ENCODE measurements at places on chromosomes 3 and 15.

- no peak for DNase-seq
Measured at GRCh38 chr3:70064194-70064779, 64.8 kb downstream of the SAMMSON start.

DNA sequence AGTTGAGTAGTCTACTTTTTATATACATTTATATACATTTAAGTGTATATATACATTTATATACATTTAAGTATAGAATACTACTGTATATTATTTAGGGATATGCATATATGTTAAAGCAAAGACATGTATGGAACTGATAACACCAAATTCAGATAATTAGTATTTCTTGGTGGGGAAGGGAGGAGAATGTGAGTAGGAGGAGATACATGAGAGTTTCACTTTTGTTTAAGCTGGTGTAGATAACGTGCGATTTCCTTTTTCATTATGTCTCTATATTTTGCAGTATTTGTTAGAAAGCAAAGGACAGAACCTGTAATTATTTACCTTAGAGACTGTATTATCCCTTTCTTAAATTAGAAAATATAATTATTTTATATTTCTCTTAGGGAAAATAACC is 16.6 kb upstream of the NIT2 start:
- DNase-seq: no peak

- DNase-seq: no peak
Measured at GRCh38 chr3:140177943-140178342, 243.0 kb downstream of the CLSTN2 start.

DNA sequence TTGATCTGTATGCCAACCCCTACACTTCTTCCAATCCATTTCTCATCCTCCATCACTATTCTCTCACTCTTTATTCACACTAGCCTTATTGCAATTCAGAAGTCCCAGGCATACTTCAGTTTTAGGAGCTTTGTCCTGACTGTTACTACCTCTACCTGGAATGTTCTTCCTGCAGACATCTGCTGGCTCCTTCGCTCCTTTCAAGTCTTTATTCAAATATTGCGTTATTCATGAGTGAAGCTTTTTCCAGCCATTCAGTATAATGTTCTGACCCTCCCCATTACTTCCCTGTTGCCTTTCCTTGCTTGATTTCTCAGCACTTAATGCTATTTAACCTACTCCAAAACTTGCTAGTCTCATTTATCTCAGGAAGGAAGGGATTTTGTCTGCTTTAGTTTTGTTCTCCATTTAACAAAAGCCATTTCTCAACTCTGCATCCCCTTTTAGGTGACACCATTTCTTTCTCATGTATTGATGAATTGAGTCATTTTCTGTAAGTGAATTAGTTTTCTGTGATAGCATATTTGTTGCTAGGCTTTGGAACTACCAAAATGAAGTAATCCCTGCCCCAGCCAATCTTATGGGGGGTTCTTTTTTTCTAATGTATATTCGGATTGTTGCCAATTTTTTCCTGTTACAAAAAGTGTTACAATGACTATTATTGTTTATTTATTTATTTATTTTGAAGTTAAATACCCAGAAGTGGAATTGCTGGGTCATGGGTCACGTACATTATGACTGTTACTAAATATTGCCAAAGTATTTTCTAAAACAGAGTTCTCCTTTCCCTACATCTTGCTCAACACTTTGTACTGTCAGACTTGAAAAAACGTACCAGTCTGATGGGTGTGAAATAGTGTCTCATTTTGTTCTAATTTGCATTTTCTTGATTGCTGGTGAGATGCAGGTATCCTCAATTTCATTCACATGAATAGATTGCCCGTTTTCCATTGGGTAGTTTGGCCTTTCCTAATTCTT is 9.4 kb downstream of the ATP11B start:
- DNase-seq: no peak

DNA sequence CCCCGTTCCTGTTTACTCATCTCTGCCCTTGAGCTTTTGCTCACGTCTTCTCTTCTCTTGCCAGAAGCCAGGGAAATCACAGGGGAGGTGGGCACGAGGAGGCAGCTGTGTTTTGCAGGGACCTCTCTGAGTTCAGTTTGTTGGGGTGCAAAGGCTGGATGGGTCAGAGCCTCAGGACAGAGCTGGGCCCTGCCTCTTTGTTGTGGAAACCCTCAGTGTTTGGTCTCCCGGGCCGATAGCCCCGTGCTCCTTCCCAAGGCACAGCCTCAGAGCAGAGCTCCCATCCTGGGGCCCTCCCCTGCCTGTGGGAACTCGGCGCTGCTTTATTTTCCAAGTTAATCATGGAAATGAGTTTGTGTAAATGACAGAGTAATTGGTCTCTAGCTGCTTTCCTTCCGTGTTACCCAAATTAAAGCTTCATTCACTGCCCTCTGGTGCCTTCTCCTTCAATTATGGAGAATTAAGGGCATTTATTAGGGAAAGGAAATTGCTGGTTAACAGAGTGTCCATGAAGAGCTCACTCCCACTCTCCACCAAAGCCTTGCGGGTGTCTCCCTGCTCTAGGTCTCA is 40.9 kb downstream of the BDH1 start:
- DNase-seq: no peak

GRCh38 chr3:149768704-149769103 is 16.4 kb upstream of the COMMD2 start:
- DNase-seq: no peak

- DNase-seq: no peak
Measured at GRCh38 chr3:171335559-171335958, 124.6 kb downstream of the TNIK start.

- DNase-seq: no peak
Measured at GRCh38 chr3:148955544-148956346, 35.6 kb upstream of the GYG1 start.

DNA sequence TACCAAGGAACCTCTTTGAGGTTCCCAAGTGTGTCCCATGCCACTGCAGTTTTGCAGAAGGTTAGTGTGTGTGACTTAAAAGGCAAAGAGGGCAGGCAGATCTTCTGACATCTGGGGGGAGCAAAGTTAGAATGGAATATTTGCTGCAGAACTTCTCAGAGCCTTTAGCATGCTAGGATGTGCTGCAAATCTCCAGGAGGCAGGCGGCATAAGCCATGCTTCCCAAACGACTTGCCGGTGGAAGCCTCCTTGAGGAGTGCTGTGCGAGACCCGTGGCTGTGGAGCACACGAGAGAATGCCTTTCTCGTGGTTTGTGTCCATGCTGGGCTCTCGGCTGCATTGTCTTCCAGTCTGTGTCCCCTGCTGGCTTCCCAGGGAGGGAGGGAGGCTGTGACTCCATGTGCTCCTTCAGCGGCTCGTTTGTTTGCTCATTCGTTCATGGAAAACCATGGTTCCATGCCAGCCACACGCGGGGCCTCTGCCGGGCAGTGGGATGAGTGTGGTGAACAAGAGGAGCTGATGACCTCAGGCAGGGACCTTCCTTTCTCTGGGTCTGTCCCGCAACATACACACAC is 13.8 kb downstream of the HDAC11 start:
- no peak for DNase-seq

- no peak for DNase-seq
Measured at GRCh38 chr3:170327040-170327808, 30.3 kb upstream of the SKIL start.

DNA sequence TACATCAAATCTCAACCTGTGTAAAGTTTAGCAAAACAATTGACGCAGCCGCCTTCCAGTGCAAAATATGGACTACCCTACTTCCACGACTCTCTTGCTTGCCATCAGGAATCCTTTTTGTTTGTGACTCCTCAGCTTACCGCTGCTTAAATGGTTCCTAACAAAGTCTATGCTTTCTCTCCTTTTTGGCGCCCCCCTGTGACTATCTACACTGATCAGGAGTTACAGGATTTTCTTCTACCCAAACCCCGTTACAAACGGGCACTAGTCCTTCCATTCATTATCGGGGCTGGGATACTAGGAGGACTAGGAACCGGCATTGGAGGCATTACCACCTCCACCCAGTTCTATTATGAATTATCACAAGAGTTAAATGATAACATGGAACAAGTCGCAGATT is 184.0 kb downstream of the IGSF11 start:
- DNase-seq: no peak

- no peak for DNase-seq
Measured at GRCh38 chr3:49157289-49157688, 8.8 kb downstream of the CCDC71 start.

DNA sequence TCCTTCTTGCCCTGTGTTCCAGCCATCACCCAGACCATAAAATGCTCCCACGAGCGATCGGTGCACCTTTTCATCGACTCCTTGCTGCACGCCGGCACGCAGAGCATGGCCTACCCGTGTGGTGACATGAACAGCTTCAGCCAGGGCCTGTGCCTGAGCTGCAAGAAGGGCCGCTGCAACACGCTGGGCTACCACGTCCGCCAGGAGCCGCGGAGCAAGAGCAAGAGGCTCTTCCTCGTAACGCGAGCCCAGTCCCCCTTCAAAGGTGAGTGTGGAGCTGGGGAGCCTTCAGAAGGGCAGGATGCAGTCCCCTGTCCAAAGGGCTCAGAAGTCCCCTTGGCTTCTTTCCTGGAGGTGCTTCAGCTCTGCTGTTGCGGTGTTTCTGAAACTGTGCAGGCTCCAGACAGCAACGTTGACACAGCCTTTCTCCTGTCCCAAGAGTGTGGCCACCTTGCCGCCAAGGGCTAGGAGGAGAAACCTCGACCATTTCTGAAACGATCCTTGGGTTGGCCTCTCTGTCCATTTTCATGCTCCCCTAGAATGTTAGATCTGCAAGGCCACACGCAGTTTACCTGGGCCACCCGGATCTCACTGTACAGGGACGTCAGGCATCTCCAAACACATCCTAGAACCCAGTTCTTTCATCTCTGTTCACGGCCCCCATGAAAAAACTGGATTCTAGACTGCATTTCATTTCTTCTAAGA is 116.7 kb downstream of the LIPC start:
- DNase-seq: no peak

DNA sequence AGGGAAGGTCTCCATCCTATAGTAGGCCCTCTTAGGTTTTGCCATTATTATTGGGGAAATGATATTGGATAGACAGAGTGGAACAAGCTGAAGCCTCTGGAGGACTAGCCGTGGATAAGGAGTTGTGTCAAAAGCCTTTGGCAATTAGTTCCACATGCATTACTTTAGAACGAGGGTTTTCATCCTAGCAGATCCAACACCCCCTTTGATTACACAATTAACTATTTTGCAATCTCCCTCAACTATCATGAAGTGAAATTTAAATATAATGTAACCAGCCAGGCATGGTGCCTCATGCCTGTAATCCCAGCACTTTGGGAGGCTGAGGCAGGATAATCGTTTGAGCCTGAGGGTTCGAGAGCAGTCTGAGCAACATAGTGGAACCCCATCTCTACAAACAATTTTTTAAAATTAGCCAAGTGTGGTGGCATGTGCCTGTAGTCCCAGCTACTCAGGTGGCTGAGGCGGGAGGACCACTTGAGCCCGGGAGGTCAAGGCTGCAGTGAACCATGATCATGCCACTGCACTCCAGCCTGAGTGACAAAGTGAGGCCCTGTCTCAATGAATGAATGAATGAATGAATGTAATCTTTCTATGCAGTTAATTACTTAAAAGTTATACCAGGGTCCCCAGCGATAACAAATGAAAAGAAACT is 56.8 kb downstream of the PXYLP1 start:
- no peak for DNase-seq

- peak; percentile 39 for DNase-seq
Measured at GRCh38 chr3:179147514-179147872, 664 bp upstream of the PIK3CA start.

GRCh38 chr15:93913310-93913709 is 318.1 kb upstream of the MCTP2 start:
- no peak for DNase-seq

DNA sequence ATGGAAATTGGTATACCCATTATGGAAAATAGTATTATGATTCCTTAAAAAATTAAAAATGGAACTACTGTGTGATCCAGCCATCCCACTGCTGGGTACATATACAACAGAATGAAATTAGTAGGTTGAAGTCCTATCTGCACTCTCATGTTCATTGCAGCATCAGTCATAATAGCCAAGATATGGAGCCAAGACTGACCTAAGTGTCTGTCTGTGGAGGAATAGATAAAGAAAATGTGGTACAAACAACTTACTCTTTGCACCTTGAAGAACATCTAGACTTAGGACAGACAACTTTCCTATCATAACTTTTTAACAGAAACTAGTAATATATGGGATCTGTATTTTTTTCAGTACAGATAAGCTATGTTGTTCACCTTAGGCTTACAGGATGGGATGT is 30.0 kb upstream of the PPARG start:
- no peak for DNase-seq

GRCh38 chr3:61571516-61572336 is 10.4 kb downstream of the PTPRG start:
- no peak for DNase-seq

DNA sequence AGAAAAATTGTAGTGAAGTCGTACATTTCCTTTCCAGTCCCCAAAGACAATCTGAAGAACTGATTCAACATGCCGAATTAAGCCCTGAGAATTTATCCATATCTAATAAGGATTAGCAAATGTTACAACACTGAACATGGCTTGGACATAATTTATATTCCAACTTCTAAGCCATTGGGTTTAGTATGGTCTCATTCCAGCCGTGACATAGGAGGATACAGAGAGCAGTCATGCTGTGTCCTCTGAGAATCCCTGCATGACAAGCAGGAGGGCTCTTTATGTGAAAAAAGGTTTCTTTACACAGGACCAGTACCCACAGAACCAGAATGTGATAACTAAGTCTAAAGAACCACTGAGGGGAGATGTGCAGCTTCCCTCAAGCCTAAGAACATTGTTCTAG is 231.9 kb upstream of the WNT5A start:
- no peak for DNase-seq

DNA sequence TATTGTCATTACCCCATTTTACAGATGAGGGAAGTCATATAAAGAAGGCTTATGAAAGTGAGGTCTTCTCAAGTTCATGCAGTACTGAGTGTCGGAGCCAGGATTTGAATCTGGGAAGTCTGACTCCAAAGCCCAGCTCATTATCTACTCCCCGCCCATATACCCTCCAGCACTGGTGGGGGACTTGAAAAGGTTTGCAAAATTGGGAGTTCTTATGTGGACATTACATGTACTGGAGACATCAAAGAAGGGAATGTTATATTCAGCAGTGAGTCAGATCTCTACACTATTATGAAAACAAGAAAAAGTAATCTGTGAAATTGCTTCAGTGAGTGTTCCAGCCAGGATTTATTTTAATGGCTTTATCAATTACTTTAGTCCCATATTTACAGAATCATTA is 185.2 kb upstream of the CADPS start:
- no peak for DNase-seq
